Stimulated activated CD8-positive, alpha-beta memory T cell treated with anti-CD3 and anti-CD28 coated beads, Interleukin-12 subunit alpha, Interleukin-12 subunit beta, amount 100 ng/mL, for 4 hours (primary cell): ENCODE measurements at places on chromosomes 3 and 15.

- DNase-seq, result no peak
Measured at GRCh38 chr15:51229907-51230330, 108.5 kb downstream of the CYP19A1 start.

DNA sequence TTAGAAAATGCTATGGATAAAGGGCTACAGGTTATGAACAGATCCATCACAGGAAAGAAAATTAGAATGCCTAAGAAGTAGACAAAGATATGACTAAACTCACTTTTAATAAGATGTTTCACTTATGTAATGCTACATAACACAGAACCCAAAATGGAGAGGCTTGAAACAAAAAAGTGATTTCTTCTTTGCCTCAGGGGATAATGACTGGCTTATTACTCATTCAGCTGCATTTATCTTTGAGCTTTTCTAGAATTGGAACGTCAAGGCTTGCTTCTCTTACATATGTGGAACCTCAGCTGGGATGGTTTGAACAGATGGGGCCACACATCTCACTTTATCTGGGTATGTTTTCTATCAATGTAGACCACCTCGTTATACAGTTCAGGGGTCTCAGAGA is 120.6 kb upstream of the EPHA3 start:
- no peak for DNase-seq

- DNase-seq, result no peak
Measured at GRCh38 chr3:107740992-107741896, 218.5 kb downstream of the BBX start.

GRCh38 chr3:108006077-108006771 is 84.6 kb downstream of the CD47 start:
- DNase-seq, result no peak

GRCh38 chr3:45947361-45947760 is 4.1 kb downstream of the CXCR6 start:
- DNase-seq, result no peak

- DNase-seq, result no peak
Measured at GRCh38 chr3:10772271-10773161, 43.5 kb upstream of the SLC6A11 start.

GRCh38 chr3:157075693-157076420 is 84.1 kb downstream of the CCNL1 start:
- no peak for DNase-seq

DNA sequence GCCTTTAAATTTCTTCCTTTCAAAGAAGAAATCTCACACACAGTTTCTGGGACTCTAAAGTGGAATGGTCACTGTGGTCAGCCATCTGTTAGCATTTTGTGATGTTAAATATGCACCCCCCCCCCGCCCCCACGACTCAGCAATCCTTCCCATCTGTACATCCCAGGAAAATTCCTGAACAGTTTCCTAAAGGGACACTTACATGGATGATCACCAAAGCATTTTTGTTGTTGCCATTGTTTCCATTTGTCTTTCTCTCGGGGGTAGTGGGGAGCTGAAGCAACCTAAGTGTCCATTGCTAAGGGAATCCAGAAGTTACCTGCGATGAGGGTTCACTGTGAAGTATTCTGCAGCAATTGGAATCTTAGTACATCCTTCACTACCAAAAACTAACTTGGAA is 71.4 kb downstream of the TAFA4 start:
- DNase-seq, result no peak

- DNase-seq, result no peak
Measured at GRCh38 chr3:23537101-23537551, 268.6 kb upstream of the UBE2E1 start.

GRCh38 chr3:149207475-149207874 is 14.2 kb downstream of the CP start:
- DNase-seq, result no peak

- no peak for DNase-seq
Measured at GRCh38 chr3:133973249-133973980, 56.3 kb downstream of the SLCO2A1 start.

- DNase-seq, result no peak
Measured at GRCh38 chr3:61226166-61226686, 25.0 kb downstream of the FHIT start.

- DNase-seq, result no peak
Measured at GRCh38 chr3:185397676-185398075, 34.7 kb downstream of the MAP3K13 start.

- DNase-seq, result no peak
Measured at GRCh38 chr15:61028427-61028826, 200.7 kb downstream of the RORA start.

- DNase-seq, result no peak
Measured at GRCh38 chr15:51971032-51971374, 575 bp downstream of the LEO1 start.
